ENCODE measurements at places on chromosomes 5 and 9. TPM values are rescaled to one million over a fixed set of nuclear protein-coding genes. Genes with fewer than 3 reads are reported as not detected.

- no peak for DNase-seq
These were observed 34.0 kb upstream of the HAND1 start for GRCh38 chr5:154511984-154512383.

DNA sequence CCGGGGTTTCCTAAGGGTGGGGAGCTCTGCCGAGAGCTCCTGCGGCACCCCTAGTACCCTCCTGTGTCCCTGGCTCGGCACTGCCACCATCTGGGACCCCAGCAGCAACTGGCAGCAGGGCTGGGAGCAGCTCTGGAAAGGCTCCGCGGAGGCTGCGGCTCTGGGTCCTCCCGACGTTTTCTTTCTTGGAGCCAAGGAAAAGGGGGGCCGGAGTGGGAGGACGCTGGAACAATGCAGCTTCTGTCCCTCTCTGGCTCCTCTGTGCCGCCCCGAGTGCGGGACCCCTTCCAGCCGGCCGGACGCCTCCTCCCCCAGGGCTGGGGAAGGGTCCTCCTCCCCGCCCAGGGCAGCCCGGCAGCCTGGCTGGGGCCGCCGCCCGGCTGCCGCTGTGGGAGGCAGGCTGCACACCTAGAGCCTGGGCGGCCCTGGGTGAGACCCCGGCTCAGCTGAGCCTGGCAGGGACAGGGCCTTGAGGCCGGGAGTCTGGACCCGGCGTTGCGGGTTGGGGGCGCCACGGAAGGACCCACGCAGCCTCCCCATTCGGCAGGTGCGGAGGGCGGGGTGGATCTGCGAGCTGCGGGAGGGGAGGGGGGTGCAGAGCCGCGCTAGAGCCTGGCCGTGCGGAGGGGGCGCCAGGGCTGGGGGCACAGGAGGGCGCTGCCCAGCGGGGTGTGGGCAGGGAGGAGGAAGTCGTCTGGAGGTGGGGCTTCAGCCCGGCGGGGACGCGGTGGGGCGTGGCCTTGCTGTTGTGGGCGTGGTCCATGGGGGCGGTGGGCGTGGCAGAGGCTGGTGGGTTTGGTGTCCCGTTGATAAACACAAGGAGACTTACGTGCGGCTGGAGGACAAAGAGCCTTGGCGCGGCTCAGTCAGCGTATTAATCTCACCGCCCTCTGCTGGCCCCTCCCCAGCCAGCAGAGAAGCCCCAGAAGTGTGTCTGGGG is 15.1 kb downstream of the GPSM1 start:
- peak; percentile 93 for DNase-seq

- DNase-seq = no peak
These were observed 114.8 kb downstream of the FGF18 start for GRCh38 chr5:171534043-171534895.

DNA sequence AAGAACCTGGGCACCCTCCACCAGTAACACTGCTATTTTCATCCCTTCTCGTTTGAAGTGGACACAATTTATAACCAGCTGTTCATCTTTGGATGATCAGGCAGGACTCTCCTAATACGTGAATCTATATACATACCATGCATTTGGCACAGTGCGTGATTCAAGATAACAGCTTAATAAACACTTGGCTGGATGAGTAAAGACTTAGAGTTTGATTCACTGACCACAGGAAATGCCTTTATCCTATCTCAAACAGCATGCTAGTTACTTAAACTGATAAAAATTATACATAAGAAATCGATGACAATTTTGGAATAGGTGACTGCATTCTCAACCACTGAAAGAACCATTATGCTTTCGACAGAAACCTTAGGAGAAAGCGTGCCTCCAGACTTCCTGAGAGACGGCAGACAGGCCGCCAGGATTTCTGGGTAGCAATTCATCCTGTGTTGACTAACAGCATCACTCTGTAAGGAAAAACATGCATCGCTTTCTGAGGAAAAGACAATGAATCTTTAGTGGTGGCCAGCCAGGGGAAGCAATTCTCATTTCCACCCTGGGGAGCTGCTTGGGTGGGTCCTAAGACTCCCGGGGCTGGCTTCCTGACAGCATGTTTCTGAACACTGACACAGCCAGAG is 9.7 kb downstream of the MRPL36 start:
- peak; percentile 21 for DNase-seq

DNA sequence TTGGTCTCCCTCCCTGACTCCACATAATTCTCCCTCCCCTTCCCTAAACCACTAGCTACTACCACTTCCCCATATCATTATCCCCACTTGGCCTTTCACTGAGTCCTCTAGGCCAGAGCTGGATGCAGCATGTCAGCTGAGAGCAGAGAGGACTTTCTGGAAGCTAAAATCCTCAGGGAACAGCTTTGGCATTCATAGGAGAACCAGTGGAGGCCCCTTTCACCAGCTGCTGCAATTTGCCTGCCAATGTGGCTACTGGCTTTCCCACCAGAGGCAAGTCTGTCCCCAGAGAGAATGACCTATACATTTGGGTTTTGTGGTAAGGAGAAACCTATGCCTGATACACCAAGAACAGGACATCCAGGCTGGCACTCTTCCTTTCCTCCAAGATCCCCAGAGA is 14.4 kb downstream of the FAM219A start:
- no peak for DNase-seq

GRCh38 chr9:97558701-97559101 is 57.2 kb downstream of the TMOD1 start:
- no peak for DNase-seq

DNA sequence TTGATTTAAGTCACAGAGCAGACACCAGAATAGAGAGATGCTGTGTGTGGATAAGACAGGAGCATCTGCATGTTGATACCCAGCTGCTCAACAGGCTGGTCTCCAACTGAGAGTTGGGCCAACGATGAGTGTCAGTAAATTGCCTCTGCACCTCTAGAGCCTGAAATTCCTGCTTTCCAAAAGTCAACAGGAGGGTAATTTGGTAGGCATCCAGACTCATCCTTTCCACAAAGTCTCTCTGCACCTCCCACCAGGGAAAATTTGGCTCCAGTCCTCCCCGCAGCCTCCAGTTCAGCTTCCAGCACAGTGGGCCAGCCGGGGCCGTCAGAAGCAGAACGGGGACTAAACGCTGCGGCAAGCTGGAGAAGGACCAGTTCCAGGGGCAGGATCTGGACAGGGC is 136.9 kb downstream of the RFK start:
- no peak for DNase-seq

DNA sequence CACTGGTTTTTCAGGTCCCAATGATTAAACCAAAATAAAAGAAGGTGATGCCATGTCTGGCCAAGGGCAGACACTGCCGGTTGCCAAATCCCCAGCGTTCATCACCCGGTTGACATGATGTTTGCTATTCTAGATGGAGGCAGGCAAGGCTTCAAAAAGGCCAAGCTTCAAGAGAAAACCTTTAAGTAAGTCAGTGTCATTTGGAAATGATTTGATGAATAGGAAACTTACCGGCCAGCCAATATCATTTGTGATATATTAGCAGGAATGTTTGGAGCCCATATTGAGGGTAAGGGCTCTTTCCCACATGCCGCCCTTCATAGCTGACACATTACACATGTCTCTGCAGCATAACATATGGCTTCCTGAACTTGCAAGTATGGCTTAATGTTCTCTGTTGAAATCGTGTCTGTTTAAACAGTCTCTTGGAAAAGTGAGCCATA is 89.5 kb upstream of the TTC23L start:
- DNase-seq = no peak

DNA sequence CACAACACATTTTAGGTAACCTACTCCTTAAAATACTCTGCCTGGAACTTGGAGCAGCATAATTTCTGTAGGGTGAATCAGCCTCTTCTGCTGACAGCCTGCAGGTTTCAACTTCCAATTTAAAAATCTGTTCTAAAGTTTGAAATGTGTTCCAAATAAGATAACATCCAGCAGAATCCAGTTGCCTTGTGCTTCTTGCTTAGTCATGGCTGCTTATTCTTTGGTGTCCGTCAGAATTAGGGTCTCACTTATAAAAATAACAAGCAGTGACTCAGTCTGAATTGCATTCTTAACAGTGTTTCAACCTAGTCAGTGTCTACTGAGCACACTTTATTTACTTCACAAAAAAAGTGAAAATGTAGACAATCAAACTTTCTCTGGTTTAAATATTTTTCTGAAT is 3.7 kb downstream of the CDH6 start:
- DNase-seq = no peak

GRCh38 chr5:6730807-6731206 is 17.6 kb downstream of the TENT4A start:
- DNase-seq = no peak

GRCh38 chr5:172959824-172960799 is 888 bp downstream of the RPL26L1 start:
- no peak for DNase-seq

GRCh38 chr9:122978601-122979000 is 37.8 kb downstream of the RABGAP1 start:
- no peak for DNase-seq

GRCh38 chr9:88810826-88811225 is 180.4 kb upstream of the S1PR3 start:
- no peak for DNase-seq

GRCh38 chr9:77305622-77306400 is 128.5 kb downstream of the VPS13A start:
- no peak for DNase-seq

DNA sequence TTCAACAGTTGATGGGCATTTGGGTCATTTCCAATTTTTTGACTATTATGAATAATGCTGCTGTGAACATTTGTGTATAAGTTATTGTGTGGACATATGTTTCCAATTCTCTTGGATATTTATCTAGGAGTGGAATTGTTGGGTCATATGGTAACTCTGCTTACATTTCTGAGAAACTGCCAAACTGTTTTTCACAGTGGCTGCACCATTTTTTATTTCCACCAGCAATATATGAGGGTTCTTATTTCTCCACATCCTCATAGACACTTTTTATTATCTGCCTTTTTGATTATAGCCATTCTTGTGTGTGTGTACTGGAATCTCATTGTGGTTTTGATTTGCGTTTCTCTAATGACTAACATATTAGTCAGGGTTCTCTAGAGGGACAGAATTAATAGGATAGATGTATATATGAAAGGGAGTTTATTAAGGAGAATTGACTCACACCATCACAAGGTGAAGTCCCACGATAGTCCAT is 14.7 kb upstream of the MED27 start:
- DNase-seq = no peak

DNA sequence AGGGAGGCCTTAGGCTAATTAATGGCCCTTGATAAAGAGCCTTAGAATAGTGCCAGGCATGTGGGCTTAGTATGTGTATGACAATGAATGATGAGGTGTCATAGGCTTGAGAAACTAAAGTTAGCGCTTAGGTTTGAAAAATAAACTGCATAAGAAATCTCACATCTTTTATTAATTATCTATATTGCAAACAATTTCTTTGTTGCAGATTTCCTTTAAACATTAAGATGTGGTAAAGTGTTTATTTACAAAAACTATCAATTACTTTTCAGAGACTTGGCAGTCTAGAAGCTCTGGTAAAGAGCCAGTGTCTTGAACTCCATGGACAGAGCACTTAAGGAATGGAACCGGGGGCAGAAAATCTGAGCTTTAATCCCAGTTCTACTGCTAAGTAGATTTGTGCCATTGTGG is 23.1 kb downstream of the MAP1B start:
- no peak for DNase-seq

DNA sequence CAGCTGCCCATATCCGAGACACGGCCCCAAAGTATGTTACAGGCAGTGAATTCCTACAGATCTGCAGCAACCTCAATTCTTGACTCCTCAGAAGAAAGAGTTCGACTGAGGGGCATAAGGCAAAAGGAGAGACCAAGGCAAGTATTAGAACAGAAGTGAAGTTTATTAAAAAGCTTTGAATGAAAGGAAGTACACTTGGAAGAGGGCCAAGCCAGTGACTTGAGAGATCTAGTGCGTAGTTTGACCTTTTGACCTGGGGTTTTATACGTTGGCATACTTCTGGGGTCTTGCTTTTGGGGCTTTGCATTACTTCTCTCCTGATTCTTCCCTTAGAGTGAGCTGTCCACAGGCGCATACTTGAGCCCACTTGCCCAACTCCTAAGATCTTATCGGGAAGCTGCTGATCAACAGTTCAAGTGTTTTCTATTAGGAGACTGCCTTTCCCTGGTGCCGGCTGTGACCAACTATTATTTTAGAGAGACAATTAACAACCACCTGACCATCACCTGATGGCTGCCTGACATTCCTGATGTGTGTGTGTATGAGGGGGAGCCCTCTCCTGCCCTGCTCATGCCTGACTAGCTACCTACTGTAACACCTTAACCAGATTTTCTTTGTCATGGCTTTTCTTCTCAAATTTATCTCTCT is 1.5 kb upstream of the DEPDC1B start:
- no peak for DNase-seq

GRCh38 chr5:366541-367357 is 45.2 kb downstream of the AHRR start:
- DNase-seq = peak; percentile 53

DNA sequence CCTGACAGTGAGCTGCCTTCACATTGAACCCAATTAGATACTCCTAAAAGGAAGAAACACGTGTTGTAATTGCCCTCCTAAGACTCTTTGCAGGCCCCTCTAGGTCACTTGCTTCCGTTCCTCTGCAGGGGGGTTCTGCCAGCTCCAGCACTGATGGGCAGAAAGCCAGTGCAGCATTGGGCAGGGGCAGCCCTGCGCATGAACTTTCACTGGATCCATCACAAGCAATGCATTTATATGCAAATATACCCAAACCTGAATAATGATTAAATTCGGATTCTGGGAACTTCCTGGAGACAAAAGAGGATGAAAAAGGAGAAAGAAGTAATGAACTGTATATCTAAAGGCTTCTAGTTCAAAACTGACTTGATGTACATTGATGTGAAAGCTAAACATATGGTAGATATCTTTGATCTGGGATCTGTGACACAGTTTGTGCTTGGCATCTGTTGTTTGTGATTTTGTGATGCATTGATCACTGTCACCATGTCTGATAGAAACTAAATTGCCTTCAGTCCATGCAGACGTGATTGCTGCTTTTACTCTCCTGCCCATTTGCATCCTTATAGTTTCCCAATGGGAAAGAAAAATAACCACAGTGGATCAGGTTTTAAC is 313.4 kb downstream of the DEPDC1B start:
- no peak for DNase-seq

GRCh38 chr5:41264019-41264418 is 50.7 kb upstream of the C6 start:
- DNase-seq = no peak

DNA sequence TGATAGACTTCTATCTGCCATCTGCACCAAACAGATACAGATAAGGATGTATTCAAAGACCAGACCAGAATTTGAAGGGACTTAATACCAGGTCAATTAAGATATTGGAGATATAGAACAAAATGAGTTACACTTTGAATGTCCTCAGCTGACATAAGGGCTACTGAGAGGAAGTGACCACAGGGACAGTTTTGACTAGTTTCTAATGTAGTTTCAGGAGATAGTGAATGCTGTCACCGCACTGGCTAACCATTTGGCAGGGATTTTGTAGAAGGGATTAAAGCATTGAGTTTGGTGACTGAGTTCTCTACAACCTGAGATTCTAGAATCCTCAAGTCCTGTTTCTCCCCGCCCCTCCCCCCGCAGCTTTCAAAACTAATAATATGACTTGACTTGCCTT is 22.7 kb downstream of the CCNH start:
- DNase-seq = no peak

The ZFP37 gene
- 6.8 TPM for total RNA-seq

The PRRX2 gene
- 68.8 TPM for total RNA-seq

The OTP gene
- total RNA-seq = not detected

The NOL8 gene
- 29.7 TPM for total RNA-seq

The SLC6A18 gene
- not detected for total RNA-seq

The AGXT2 gene
- total RNA-seq = not detected

The NUTM2G gene
- total RNA-seq = not detected

All from aorta (tissue), 5 donors.